ENCODE measurements at places on chromosomes 5 and 9.

DNA sequence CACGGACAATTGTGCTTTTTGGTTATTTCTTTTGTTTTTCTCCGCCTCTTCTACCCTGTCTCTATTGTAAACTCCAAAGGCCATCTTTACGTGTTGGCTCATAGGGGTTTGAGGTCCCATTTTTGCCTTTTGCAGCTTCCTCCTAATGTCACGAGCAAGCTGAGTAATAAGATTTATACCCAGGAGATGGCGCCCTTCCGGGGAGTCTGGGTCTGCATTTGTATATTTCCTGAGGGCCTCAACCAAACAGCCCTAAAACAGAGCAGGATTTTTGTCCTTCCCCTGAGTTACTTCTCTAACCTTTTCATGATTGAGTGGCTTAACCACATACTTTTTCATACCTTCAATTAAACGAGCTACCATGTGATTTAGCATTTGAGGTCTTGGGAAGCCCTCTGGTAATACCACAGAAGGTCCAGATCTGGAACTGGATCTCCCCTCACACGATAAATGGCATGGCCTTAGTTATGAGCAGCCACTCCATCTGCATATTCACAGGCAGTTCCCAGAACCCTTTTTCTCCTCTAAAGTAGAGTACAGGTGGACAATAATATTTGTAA, 11.2 kb upstream of the CFAP95 start:
- peak; percentile 36 for DNase-seq

DNA sequence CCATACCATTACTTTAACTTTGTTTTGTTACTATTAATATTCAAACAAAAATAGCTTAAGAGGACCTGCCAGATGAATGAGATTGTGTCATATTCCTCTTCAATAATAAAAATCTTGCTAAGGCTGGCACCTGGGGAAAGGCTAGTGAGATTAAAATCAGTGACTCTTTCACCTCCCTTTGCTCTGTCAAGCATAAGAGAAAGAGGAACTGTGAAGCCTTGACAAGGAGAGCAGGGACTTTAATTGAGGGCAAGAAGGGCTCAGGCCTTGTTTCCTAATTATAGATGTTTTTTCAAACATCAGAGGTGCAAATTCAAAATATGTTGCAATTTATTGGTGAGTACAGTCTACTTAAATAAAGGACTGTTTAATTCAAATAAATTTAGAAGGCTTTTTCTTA, 91.7 kb downstream of the SPATA31D1 start:
- DNase-seq: no peak

- no peak for DNase-seq
Measured at GRCh38 chr9:120767451-120767850, 25.8 kb downstream of the FBXW2 start.

- DNase-seq: no peak
Measured at GRCh38 chr9:91873637-91874051, 76.4 kb downstream of the ROR2 start.

GRCh38 chr9:115006660-115007059, 76.3 kb upstream of the TNFSF8 start:
- DNase-seq: peak; percentile 31

- no peak for DNase-seq
Measured at GRCh38 chr9:115597330-115597895, 479.5 kb upstream of the TNC start.

DNA sequence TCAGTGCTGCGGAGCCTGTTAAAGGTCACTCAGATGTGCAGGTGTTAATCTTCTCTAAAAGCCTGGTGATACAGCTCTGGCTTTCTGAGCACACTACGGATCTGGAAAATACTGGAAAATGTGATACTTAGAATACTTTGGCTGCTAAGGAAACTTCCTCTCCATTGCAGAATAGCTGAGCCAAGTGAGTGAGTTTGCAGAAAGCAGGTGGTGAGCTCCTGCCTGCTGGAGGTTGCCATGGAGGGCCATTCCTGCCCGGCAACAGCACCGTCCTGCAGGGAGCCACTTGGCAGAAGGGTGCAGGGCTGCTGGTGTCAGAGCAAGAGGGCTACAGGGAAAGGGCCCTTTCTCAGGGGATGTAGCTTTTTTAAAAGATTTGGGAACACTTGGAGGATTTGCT, 40.7 kb downstream of the SECISBP2 start:
- DNase-seq: no peak

DNA sequence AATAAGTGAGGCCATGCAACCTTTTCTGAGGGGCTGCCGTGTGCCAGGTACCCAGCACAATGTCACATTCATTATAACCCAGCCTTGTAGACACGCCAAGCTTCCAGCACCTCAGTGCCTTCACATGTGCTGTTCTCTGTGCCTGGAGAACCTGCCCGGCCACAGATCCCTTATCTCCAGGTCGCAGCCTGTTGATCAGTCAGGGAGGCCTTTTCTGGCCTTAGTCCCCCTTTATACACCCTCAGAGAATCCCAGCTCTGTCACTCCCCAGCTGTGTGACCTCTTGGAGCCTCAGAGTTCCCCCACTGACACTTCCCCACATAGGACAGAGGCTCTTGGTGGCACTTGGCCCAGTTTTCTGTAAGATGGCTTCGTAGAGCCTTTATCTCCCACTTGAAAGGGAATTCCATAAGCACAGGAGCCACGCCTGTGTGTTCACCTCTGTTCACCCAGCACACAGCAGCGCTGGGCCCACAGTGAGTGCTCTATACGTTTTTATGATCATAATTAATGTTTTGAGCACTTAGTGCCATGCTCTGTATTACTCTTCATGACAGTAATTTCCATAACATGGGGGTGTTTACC, 38.7 kb downstream of the NEURL1B start:
- no peak for DNase-seq

DNA sequence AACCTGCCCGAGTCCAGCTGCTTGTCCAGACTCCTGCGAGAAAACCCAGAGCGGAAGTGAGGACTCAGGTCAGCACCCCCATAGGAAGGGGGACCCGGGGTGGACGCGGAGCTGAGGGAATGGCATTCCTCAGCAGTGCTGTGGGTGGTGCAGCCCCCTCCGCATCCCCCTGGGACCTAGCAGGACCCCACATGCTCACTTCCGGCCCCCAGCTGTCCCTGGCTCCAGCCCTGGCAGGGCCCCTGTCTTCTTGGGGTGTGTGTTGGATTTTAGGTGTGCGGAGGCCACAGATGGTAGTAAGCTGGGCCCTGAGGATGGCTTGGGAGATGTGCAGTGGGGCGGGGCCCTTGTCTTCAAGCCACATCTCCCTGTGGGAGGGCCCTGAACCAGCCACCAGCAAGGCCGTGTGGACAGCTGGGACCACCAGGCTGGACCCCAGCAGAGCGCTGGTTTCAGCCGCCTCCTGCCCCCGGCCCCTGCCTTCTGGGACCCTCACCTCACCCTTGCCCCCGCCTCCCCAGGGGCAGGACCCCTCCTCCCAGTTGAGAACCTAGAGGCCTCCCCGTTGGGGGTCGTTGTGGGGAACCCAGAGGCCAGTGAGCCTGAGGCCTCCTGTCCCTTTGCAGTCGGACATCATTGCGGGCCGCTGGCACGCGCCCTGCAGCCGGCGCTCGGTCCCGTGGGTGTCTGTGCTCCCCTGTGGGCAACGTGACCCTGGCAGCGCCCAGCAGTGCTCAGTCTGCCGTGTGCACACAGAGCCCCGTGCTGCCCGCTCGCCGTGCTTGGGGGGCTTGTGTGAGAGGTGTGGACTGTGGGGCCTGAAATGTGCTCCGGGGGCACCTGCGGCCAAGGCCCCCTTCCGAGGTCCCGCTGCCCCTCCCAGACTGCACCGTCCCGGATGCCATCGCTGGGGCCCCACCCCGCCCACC, 10.8 kb upstream of the SLC9A3 start:
- no peak for DNase-seq

DNA sequence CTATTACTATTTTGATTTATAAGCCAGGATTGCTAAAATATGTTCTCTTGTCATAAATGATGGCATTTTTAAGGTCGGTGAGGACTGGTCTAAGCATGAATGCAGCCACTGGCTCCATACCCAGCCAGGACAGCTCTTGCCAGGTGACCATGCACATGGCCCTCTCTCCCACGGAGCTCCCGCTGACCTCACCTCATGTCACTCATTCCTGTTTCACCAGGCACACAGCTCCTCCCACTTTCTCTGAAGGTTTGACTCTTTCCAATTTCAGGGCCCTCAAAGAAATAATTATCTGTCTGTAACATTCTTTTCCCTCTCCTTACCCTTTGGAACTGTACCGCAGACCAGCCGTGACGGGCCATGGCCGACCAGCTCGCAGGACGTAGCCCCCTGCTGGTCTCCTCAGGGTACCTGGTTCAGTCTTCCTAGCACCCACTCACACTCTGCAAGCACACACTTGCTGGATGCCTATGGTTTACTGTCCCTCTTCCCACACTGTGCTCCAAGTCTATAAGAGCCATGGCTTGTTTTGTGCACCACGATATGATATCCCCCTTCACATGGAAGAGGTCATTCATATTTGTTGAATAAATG, 72.5 kb downstream of the LIFR start:
- no peak for DNase-seq

GRCh38 chr5:172046593-172046992, 40.2 kb upstream of the FBXW11 start:
- no peak for DNase-seq

Data from CD4-positive, alpha-beta T cell treated with Interleukin-6 for 4 hours (primary cell).